ENCODE measurements at places on chromosomes 6 and 20.
A peak's percentile ranks its signal among the peaks of the same experiment; 100 is the strongest.

DNA sequence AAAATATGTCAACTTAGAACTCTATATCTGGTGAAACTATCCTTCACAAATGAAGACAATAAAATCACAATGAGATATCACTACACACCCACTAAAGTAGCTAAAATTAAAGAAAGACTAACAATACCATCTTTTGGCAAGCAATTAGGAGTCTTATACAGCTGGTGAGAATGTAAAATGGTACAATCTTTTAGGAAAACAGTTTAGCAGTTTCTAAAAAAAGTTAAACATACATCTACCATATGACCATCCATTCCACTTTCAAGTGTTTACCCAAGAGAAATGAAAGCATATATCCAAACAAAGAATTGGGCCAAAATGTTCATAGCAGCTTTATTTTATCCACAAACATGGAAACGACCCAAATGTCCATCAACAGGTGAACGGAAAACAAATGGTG is 13.8 kb upstream of the EEF1A1 start:
- DNase-seq: no peak

- DNase-seq: no peak
Observed at GRCh38 chr6:34339432-34339831, 53.0 kb downstream of the NUDT3 start.

DNA sequence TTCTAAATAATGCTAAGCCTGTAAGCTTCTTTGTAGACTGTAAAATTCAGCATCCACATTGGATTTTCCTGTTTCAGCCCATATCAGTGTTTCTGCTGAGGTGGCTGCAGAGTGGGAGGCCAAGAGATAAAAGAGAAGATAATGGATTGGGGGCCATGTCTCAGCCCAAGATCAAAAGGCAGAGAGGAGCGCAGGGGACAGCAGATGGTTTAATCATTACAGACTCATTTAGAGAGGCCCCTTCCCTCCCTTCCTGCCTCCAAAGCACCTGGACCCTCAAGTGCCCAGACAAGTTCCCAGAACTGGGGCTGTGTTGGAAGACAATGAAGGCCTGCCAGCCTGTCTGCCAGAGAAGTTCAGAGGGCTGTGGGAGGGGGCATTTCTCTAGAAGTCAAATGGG is 20.4 kb upstream of the CTNNBL1 start:
- no peak for DNase-seq

DNA sequence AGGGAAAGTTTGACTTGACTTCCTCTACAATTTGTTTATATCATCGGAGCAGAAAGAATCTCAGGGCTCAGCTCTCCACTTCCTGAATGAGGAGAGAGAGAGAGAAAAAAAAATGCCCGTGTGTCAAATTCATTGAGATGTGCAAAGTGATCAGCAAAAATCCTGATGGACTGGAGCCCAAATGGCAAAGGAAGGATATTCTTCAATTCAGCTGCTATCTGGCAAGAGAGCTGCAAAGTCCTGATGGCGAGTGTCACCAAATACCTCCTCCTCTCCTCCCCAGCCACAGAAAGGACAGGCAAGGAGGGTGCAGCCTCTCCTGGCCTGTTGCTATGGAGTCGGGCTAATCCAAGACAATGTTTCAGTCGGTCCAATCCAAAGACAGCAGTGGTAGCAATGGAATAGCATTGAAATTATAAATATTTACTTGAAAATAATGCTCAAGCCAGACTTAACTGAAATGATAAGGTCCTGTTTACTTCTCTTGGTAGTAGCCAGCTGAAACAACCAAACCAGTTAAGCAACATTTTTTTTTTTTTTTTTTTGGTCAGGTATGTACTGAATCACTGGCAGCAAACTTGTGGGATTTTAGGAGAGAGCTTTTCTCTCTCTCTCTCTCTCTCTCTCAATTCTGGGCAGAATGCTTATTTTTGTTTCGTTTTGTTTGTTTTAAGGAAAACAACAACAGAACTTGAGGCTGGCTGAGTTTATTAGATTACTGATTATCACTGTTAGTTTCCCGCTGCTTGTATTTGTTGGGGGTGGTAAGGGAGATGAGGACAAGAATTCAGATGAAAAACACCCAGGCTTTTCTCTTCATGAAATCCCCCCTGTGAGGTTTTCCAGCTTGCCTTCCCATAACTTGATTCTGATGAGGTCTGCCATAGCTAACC is 204.2 kb downstream of the BCAS1 start:
- DNase-seq: peak; percentile 29

DNA sequence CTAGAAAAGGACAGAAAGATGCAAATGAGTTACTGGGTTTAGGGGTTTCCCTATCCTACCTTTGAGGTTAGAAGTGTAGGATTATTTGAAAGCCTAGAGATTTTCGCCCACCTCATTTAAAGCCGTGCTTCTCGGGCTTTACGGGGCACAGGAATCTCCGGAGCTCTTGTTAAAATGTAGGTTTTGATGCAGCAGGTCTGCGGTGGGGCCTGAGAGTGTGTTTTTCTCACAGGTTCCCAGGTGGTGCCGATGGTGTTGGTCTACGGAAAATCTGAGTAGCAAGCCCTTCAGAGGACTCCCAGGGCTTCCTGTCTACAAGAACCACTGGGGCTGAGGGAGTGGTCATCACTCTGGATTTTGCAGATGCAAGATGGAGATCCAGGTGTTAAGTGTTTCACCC is 47.5 kb downstream of the TRAM2 start:
- no peak for DNase-seq

GRCh38 chr6:57069920-57070331 is 20.1 kb upstream of the ZNF451 start:
- no peak for DNase-seq

GRCh38 chr20:57066126-57066900 is 200.1 kb downstream of the BMP7 start:
- no peak for DNase-seq

Measured in right cardiac atrium (tissue), 5 donors.